ENCODE measurements at places on chromosomes 3 and 15.

- no peak for DNase-seq
These were observed 617.5 kb downstream of the TBL1XR1 start for GRCh38 chr3:176579711-176580185.

DNA sequence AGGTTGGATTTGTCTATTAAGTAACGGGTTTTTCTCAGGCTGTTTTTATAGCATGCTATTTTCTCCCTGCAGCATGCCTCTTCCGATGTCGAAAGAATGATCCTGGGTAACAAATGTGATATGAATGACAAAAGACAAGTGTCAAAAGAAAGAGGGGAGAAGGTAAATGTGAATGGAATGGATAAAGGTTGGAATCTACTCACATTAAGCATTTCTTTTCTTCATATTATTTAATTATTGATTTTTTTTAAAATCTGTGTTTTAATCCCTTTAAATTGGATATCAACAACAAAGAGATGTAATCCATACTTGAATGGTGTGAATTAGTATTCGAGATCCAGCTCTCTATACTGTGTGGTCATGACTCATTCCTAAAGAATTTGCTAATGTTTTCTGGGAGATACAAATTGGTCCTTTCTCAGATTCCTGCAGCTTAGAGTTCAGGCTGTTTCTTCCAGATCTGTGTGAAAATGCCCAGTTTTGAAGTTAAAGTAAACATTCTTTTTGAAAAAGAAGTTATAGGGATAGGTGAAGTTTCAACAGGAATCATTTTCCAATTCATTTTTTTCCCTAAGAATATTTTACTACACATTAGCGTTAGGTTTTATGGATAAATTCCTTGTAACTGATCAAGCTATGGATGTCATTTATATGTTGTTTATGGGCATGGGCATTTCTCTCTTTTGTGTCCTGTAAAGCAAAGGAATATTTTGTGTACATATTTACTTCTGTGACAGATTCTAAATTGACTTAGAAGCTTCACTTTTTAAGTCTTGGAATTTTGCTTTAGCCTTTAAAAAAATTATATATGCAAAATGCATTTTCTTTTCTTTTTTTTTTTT is 20.8 kb upstream of the APH1B start:
- no peak for DNase-seq

- no peak for DNase-seq
These were observed at the start of gene KIF7 for GRCh38 chr15:89654847-89655805. KIF7 (minus strand) TSS chr15:89655467; CDS start chr15:89652930, 2,537 bp downstream.

- no peak for DNase-seq
These were observed 270.4 kb downstream of the OCA2 start for GRCh38 chr15:27828746-27829145.

DNA sequence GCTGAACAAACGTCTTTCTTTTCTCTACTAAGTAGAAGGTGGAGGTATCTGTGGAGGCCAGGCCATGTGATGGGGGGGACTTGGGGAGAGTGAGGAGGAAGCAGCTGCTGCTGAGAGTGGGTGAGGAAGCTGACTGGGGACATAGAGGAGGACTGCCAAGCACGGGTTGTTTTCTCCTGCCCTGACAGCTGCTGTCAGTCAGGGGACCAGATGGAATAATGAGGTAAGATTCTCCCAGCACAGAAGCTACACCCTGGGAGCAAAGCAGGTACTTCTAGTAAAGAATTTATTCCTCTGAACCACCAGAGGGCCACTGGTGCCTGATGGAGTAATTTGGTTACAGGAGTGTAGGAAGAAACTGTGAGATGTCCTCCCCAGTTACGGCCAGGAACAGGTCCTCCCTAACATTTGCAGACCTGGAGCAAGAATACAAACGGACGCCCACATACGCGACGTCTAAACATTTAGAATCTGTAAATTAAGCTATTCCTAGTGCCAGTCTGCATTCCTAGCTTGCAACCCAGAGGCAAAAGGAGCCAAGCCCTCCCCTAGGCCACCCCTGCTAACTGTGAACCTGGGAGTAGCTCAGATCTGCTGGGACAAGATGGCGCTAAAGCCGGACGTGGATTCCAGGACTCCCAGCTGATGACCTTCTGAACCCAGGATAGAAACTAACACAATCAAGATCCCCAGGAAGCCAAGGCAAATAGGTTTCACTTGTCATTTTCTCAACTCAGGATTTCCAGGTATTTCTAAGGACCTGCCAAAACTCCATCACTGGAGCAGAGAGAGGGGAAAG is 14.8 kb downstream of the CRYGS start:
- peak; percentile 68 for DNase-seq

DNA sequence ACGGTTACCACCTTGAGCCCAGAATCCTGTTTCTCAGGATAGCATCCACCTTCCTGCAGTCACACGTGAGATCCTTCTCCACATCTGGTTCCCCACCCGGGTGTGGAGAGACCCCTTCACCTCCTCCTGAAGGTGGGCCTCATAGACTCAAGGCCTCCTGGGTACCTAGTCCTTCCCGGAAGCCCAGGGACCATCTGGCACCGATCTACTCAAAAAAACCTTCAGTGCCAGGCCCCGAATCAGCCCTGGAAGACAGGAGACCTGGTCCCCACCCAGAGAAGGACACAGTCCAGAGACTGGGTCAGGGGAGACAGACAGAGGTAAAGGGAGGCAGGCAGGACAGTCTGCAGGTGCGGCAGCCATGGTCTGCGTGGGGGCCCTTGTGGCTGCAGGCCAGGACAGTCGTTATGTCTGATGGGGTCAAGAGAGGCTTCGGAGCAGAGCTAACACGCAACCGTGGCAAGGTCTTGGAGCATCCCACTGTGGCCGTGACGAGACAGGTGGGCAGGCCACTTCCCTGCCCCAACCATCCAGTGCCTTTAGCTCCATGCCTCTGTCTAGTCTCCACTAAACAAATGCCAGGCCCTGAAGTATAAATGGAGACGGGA is 112.2 kb upstream of the ABHD17C start:
- peak; percentile 19 for DNase-seq

- no peak for DNase-seq
These were observed 246.4 kb downstream of the ZNF621 start for GRCh38 chr3:40771112-40771511.

GRCh38 chr15:99473981-99474906 is 91.5 kb upstream of the MEF2A start:
- DNase-seq, result no peak

DNA sequence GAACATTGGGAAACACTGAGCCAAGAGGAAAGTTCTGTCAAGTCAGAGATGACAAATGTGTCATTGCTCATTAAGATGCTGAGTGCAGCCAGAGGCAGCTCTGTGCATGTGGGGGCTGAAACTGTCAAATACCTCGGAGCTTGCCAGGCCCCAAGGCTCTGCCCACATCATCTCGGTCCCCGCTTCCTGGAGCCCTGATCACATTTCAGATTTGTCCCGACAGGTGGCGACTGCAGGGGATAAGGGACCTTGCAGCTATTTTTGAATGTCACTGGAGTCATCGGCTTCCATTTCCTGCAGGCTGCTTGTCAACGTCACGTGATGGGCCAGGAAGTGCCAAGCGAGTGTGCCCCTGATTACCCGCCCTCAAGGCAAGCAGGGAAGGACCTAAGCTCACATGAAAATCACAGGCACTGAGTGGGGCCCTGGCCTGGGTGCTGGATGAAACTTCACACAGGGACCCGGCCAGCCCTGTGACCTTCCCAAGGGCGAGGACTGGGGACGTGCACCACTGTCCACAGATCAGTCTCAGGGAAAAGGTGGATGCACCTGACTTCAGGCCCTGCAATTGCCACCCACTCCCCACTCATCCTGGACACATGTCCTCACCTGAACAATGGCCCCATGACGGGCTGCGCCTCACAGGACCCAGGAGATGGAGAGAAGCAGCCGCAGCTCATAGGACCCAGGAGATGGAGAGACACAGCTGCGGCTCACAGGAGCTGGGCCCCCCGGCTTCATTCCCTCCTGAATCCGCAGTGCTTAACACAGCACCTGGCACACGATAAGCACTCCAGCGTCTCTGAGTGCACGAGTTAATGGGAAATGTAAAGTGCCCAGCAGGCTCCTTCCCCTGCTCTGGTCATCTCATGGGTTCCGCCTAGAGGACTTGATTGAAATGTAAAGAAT is 73.4 kb downstream of the NUP210 start:
- DNase-seq, result peak; percentile 67

GRCh38 chr3:74546426-74546825 is 68.0 kb downstream of the CNTN3 start:
- DNase-seq, result no peak

DNA sequence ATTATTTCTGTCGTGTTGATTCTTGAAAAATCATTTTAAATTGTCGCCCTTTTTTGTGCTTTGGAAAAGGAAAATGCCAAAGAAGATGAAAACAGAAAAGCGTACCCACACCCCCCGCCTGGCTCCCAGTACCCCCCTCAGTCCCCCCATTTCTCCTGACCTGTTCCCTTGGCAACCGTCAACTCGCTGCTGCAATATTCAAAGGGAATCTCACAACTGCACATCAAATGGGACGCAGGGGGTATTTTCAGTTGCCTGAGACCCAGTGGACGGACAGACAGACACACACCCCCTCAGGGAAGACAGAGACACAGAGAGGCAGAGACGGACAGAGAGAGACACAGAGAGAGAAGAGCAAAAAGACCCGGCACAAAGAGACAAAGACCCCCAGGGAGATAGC is 83.5 kb upstream of the PRR20G start:
- no peak for DNase-seq

- no peak for DNase-seq
These were observed 10.3 kb upstream of the IL12A start for GRCh38 chr3:159978353-159978752.

DNA sequence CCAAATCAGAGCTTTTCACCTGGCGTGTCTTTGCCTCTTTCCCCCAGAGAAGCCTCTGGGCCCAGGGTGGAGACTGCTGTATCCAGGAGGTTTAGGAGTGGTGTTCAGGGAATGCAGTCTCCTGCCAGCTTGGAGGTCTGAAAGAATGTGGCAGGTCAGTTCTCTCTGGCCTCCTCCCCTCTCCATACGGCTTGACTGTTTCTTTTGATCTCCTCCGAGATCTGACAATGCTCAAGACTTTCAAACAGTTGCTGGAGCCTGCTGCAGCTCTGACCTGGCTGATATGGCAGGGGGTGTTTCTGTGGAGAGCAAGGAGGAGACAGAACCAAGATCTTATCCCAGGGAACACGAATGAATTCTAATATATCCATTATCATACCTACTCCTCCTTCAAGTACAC is 24.7 kb upstream of the TM4SF4 start:
- DNase-seq, result no peak

GRCh38 chr15:34642247-34642646 is 58.8 kb upstream of the GOLGA8B start:
- DNase-seq, result no peak

DNA sequence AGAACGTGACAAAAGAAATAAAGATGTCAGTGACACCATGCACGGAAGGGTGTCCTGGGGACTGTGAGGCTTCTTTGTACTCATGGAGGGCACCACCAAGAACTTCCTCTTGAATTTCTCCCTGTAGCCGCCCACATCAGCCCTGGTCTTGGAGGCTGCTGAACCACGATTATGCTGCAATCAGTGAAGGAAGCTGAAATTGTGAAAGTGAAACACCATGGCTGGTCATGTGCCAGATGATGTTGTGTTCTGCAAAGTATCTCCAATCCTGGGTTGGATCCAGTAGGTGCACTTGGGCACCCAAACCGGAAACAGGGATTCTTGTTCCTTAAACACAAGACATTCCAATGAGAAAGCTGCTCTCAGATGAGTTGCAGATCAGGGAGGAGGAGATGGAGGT is 104.4 kb upstream of the GOLGA6L6 start:
- DNase-seq, result peak; percentile 65

- no peak for DNase-seq
These were observed 41.7 kb downstream of the TCF12 start for GRCh38 chr15:56960116-56960515.

GRCh38 chr3:11727207-11727606 is 83.5 kb upstream of the VGLL4 start:
- no peak for DNase-seq

DNA sequence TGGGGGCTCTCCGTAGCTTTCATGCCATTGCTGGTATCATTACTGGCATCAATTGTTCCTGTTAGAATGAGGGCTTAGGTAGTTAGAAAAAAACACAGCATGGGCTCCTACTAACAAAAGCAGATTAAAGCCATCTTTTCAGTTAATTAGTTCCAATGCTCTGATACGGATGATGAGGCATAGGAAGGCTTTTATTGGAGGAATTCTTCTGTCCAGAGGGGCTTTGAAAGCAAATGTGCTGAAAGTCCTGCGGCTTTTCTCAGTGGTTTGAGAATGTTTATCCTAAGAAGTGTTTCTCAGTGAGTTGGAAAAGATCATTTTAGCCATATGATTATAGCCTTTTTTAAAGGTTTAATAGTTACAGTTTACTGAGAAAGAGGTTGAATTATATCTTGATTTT is 198.5 kb downstream of the THSD4 start:
- DNase-seq, result no peak

DNA sequence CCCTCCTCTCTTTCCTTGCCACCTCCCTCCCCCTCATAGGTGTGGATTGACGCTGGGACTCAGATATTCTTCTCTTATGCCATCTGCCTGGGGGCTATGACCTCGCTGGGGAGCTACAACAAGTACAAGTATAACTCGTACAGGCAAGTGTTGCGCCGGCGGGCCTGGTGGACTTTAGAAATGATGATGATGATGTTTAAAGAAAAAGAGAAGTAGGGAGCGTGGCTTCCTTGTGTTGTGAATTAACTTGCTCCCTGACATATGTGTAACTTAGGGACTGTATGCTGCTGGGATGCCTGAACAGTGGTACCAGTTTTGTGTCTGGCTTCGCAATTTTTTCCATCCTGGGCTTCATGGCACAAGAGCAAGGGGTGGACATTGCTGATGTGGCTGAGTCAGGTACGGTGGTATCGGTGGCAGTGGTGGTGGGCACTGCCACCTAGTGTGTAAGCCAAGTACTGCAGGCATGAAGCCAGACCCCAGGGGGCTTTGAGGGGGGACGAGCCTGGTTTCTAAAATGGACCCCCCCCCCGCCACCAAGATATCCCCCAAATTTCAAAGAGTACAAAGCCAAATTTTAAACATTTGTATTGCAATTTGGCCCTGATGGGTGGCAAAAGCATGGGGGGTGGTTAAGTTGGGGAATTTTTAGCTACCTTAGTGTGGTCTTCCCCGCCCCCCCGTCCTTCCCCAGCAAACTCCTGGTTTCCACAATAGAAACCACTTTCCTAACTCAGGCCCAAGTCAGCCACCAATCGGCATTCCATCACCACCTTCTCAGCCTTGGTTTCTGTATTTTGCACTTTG is 65.6 kb downstream of the SLC6A6 start:
- DNase-seq, result peak; percentile 28

- DNase-seq, result no peak
These were observed 37.5 kb downstream of the CTDSPL start for GRCh38 chr3:37899101-37899707.

DNA sequence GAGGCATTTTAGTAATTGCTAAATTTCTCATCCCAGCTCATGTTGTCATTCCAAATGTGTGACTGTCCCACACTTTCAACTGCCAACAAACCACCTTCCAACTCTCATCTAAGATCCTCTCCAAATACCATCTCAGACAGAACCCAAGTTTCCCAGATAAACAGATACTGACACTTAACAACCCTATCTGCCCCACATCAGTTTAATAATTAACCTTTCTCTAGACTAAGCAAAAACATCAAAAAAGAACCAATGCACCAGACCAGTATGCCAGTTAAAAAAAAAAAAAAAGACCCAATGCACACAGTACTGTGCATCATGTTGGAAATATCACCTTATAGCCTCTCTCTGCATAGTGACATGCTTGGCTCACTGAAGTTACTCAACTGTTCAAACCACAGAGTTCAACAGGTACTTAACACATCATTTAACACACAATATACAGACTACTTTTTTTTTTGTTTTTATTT is 5.5 kb downstream of the SFMBT1 start:
- DNase-seq, result no peak

Data from Peyer's patch (tissue), 4 donors.